ENCODE measurements at places on chromosomes 2 and 18.

- DNase-seq = peak; percentile 30
Observed at GRCh38 chr2:6917071-6917760, at the start of gene RNF144A. TSS of gene RNF144A (plus strand) at chr2:6917412. CDS start at chr2:6996927, 79,515 bp downstream.

DNA sequence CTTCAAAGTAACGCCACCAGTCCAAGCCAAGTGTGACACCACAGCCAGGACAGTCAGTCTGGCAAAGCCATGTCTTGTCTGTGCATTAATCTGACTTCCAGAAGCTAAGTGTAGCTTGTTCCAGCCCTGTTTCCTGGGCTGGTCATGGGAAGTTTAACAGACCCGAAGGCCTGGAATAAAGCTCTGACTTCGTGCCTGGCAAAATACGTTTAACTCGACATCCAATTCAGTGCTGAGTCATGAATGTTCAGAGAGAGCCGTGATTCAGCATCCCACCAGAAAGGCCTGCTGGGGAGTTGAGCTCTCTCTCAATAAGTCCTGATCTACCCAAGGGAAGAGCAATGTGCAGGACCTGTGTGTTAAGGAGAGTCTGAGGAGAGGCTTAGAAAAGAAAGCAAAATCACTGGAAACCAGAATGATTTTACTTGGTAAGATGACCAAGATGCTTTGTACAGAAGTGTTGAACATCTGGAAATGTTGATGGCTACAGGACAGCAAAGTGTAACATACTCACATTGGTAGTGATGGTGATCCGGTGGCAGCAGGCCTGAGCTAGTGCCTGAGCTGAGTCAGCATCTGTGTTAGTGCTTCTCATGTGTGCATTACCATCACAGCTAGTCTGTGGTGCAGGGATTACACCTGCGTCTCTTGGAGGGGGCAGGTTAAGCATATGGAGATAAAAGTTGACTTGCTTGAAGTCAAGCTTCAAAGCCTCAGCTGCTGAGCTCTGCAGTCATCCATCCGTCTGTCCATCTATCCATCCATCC is 743.7 kb upstream of the HS6ST1 start:
- DNase-seq = no peak

- DNase-seq = peak; percentile 16
Observed at GRCh38 chr2:45821558-45822271, 170.2 kb downstream of the PRKCE start.

DNA sequence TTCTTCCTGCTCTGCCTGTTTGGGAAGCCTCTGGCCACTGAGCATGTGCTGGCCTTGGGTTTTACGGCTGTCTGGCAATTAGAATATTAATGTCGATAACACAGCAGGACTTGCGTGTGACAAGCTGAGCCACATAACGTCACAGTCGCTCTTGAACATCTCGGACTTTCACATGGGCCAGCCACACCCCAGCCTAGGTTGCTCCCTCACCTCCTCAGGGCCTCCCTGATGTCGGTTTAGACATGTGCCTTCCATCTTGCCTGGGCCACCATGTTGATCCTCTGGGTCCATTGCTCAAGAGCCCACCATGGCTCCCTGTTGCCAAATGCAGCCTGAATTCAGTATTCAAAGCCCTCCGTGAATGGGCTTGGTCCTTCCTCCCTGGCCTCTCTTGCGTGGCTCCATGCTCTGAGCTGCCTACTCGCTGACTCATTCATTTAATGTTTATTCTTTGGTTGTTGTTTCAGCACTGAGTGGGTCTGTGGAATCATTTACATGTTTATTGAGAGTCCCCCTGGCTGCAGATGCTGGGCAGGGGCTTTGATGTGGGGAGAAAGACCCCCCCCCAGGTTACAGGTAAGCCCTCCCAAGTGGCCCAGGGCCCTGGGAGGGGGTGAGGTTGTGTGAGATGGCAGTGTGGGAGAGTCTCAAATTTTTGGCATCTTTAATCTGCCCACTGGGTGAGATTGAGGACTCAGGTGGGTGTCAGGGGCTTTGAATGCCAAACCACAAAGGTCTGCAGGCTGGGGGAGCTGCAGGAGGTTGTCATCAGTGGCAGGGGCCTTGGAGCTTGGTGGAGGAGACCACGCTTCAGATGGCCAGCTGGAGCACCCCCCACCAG is 62.0 kb downstream of the ODC1 start:
- DNase-seq = no peak

DNA sequence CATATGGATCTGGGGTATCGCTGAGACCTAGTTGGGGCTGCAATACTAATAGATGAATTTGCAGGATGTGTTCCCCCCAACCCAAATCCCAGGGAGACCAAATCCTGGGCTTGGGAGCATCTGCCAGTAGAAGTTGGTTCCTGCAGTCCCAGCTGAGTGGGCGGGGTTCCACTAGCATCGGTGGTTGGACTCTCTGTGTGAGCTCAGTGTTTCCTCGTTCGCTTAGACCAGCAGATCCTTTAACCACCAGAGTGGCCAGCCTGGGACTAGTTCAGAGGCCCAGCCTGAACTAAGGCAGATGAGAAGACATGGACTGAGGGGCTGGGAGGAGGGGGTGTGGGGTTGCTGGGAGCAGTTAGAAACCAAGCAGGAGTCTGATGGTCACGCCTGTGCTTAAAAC is 40.7 kb downstream of the PCARE start:
- DNase-seq = no peak

DNA sequence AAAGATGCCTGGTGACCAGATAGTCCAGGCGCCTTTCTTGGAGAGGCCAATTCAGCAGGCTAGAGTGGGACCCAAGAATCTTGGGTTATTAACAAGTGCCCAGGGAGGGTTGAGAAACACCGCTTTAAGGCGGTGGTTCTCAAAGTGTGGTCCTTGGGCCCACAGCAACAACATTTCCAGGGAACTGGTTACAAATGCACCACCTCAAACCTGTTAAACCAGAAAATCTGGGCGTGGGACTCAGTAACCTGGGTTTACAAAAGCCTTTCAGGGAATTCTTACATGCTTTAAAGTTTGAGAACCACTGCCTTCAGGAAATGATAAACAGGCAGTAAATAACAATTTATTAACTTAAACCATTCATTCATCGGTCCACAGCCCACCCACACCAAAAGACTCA is 92.5 kb downstream of the SP3 start:
- DNase-seq = no peak

DNA sequence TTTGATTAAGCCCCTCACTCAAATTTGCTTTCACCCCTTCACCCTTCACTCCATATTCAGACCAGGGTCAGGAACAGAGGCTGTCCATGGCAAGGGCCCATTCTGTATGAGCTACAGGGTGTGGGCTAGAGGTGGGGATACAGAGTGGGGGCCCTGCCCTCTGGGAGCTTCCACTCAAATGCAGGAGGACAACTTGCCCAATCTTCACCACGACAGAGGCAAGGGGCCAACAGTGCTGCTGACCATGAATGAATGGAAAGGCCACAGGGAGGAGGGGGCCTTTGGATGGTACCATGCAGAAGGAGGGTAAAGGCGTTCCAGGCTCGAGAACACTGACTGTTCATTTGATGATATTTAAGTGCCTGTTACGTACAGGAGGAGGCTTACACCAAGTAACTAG is 22.8 kb downstream of the ADRA2B start:
- DNase-seq = no peak

DNA sequence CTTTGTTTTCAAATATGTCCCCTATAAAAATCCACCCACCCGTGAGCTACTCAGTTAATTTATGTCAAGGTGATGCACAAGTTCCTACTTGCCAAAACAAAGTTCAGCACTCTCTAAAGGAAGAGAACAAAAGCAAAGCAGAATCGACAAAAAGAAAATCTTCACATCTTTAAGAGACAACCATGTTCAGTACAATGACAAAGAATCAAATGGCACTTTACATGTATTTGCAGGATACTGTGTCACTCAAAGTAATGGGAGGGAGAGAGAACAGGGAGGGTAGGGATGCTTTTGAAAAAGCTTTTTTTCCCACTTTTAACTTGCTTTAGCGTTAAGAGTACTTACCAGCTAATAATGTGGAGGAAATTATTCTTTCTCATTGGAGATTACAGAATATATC is 39.0 kb upstream of the FAM237A start:
- DNase-seq = no peak

GRCh38 chr2:165248238-165248637 is 9.0 kb downstream of the SCN2A start:
- DNase-seq = no peak

GRCh38 chr2:74576863-74577229 is 22.3 kb downstream of the DOK1 start:
- DNase-seq = no peak

DNA sequence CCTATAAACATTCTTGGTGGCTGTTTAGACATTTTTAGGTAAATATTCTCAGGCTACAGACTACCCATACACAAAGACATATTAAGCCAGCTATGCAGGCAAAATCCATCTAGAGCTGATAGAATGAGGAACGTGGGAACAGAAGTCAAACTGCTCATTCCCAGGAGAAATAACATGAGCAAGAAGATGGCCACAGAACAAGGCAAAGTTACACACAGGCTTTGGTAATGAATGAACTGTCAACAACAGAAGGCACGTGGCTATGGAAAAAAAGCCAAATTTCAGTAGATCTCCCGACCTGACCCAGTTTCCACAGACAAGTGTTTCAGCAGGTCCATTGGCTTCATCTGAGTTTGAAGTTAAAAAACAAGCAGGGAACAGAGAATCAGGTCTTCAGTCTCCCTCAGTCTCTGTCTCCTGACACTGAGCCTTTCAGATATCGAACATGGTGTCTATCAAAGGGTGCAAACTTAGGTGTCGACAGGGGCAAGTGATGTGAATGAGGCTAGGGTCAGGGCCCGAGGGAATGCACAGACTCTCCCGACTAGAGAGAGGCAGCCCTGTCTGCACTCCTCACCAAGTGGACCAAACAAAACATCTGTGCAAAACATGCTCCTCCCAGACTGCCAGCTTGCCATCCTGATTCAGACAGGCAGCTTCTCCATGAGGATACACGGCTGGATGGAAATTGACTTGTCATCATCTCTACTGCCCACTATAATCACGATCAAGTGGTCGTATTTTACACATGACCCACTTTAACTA is 25.9 kb downstream of the SIGLEC15 start:
- no peak for DNase-seq

DNA sequence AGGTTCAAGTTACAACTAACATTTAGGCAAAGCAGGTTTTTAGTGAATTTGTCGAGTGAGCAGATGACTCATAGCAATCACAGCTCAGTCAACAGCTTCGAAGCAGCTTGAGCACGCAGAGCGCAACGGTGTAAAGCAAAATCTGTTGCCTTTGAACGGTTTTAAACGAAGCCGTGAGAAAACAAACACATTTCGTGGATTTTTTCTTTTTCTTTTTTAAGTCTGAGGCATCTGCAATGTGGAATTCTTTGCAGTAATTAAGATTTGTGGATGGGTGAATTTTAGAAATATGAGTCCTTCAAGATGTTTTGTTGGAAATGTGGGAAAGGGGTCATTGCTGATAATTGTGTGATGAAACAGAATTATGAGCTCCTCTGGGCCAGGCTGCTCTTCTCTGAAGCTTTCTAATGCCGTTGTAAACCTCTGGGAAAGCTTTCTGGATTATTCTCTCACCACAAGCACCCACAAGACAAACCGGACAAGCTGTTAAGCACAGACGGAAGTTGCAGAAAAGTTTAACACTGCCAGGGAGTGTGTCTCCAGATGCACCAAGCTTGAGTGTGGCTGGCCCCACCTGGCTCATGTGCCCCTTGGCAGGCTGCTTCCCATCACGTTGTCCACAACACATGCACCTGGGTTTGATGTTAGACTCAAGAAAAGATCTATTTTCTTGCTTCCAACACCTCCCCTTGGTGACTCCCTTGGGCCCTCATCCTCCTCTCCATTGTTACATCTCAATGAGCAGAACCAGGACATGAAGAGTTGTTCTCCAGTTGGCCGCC is 224.7 kb downstream of the ACKR3 start:
- DNase-seq = no peak

- peak; percentile 20 for DNase-seq
Observed at GRCh38 chr2:95306336-95306895, 9.3 kb downstream of the KCNIP3 start.

GRCh38 chr2:166802475-166802874 is 85.8 kb upstream of the XIRP2 start:
- DNase-seq = no peak

- DNase-seq = no peak
Observed at GRCh38 chr2:54708584-54709335, 14.7 kb upstream of the EML6 start.

DNA sequence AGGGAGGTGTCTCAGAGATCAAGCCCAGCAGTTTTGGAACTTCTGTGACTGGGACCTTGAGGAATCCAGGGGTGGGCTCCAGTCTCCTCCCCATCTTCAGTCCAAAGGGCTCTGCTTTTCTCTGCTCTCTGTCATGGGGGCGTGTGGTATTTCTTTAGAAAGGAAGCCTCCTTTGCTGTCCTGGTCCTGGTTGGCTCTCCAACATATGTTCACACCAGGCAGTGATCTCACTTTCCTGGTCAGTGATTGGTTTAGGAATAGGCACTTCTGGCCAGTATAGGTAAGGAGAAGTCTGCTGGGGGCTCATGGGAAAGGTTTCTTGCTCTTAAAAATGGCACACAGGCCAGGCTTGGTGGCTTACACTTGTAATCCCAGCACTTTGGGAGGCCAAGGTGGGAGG is 115.5 kb upstream of the HAAO start:
- no peak for DNase-seq

DNA sequence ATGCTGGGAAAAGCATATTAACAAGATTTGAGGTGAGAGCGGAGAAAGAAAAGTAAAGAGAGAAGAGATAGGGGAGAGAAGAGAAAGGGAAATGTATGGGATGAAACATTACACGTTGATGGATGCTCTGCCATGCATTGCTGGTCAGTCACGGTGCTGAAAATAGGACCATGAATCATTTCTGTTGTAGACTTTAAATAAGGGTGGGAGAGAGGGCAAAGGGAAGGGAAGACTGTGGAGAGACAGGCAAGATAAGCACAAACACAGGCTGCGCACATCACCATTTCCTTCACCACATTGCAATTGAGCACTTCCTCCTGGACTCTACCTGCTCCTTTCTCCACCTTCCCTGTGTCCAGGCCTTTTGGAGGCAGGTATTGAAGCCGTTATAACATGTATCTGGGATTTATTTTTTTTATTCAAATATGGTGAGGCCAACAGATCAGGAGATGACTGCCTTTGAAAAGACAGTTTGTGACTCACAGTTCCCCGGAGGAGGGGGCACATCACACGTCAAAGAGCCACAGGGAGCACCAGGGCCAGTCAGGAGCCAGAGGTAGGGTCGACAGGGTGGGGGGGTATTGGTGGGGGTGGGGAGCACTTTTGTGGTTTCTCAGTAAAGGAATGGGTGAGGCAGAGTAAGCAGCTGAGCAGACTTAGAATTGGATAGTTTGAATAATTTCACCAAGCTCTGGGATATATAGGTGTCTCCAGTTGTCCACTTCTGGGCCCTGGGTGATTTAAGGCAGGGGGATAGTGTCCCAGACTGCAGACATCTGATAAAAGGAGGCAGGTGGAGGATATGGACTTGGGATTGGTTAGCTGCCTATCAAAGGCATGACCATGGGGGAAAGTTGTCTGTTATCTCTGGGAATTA is 372.8 kb upstream of the ST6GAL2 start:
- DNase-seq = no peak
